ENCODE measurements at places on chromosomes 12 and 14.

DNA sequence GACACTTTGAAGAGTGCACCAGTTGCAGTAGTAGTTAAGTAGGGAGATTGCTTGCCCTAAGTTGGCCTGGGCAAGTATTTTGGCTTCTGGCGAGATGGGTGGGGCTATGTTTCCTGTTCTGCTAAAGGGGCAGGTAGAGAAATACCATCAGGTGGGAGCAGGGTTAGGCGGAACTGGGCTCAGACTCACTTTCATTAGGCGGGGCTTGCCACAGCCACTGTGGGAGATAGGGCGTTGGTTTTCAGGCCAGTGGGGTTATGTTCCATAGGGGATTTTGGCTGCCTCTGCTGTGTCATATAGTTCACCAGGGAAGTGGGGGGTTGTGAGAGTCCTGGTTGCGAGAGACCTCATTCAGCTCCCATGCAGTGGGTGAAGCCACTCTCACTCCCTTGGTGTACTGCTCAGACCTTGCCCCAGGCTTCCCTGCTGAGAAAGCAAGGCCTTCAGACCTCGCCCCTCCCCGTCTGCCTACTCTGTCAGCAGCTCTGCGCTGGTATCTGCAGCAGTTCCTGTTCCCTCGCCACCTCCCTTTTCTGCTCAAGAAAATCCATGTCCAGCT, 43.3 kb downstream of the AEBP2 start:
- DNase-seq = no peak

GRCh38 chr14:94673781-94674231, 61.6 kb downstream of the SERPINA3 start:
- DNase-seq = no peak

DNA sequence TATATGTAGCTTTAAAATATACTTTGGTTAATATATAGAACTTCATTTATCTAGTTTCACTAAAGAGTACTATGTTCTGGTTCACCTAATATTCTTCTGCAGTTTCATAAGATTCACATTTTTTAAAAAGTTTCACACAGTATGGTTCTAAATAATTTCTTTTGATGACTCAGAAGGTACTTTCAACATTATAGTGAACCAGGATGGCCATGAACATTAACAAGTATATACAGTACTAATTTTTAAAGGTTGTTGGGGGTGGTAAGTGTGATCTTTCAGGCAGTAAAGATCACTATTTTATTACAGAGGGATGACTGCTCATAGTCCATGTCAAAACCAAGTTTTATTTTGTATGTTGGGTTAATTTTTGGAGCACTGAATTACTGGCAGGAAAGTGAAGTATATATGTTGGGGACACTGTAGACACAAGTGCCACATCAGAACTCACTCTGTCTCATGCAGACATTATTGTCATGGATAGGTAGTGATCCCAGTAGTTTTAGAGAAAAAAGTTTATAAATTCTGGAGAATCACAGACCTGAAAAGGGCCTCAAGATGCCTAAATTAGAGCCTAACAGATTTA, 60.0 kb downstream of the DCAF5 start:
- DNase-seq = no peak

GRCh38 chr12:49823951-49824350, 4.3 kb downstream of the NCKAP5L start:
- no peak for DNase-seq

GRCh38 chr12:75754698-75755097, 243.3 kb upstream of the KRR1 start:
- DNase-seq = no peak

GRCh38 chr12:48712209-48712608, 4.3 kb downstream of the CCNT1 start:
- no peak for DNase-seq

DNA sequence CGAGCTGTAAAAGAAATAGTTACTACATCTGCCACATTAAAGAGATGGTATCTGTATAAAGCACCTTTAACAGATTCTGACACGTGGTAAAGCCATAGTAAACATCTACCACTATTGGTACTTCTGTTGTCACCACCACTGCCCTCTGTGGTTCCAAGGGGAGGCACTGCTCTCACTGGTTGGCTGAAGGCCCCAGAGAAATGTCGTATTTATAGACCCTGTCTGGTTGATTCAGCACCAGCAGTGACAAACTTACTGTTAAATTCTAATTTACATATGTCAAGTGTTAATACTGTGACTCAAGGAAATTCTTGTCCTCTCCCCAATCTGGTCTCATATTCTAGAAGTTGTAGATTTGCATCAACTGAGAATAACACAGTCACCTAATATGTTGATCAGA, 281.1 kb downstream of the ERC1 start:
- DNase-seq = no peak

GRCh38 chr14:101791919-101792572, 30.5 kb downstream of the PPP2R5C start:
- DNase-seq = peak; percentile 31

DNA sequence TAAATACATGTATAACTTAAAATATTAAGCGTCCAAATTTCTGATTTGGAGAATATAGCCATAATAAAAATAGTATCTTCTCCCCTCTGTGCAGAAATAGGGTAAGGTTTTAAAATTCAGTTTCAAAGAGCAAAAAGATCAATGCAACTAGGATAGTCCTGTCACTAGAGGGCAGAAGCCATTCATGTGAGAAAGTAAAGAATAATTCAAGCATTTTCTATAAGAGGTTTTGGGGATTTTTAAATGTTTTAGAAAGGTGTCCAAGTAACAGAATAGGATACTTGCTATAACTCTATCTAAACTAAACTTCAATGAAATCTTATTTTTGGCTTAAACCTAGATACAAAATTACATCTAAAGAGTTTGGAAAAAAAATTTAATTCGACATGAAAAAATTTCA, 50.3 kb downstream of the ADAMTS20 start:
- peak; percentile 8 for DNase-seq

GRCh38 chr12:82474798-82475184, 116.5 kb downstream of the METTL25 start:
- DNase-seq = no peak

DNA sequence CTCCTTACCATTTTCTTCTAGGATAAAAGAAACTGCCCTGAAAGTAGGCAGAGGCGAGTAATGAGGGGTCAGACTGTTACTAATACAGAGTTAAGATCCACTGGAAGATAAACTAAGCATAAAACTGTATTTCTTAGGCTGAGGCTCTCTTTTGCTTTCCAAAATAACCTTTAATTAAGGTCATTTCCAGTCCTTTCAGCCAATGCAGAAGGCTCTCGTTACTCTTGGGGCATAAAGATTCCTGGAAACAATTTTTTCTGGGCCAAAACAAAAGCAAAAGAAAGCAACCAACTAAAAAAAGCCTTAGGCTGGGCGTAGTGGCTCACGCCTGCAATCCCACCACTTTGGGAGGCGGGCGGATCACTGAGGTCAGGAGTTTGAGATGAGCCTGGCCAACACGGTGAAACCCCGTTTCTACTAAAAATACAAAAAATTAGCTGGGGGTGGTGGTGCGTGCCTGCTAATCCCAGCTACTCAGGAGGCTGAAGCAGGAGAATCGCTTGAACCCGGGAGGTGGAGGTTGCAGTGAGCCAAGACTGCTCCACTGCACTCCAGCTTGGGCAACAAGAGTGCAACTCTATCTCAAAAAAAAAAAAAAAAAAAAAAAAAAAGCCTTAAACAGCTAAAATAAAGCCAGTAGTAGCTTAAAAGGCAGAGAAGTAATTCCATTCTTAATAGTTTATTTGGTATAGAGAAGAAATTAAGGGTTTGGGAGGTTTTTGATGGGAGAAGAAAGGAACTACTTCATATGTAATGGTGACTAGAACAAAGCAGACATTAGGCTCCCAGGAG, 68.9 kb upstream of the STAC3 start:
- no peak for DNase-seq

DNA sequence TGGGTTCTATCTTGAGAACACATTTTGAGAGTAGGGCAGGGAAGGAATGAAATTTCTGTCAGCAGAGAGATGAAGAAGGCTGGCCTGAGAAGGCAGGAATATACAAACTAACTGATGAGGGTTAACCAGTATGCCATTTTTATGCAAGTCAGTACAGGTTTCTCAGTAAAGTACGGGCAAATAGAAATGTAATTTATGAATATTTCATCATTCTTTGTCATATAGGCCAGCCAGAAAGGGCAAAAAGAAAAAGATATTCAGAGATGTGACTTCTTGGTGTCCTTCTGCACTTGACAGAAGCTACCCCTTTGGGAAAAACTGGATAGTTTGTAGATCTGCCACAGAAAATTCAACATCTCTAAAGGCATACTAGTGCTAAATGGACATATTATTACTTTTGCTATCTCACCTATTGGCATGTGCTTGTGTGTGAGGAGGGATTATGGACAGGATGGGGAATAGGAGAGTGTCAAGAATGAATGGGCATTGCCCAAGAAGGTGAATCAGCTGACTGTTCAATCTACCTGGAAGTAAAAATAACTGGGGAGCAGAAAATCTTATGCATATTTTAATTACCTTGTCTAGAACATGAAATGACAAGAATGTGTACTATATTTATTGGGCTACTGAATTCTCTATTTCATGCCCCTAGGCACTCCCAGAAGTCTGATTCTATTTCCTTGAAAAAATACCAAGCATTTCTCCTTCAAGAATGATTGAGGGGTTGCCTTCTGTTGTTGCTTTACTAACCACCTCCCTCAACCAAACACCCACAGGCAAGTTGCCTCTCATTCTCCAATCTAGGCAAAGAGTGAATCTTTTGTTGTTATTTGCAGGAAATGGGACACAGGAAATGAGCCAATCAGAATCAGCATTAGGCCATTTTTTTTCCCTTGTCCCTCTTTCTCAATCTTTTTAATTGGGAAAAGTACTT, 175.1 kb upstream of the SLC38A2 start:
- DNase-seq = no peak

DNA sequence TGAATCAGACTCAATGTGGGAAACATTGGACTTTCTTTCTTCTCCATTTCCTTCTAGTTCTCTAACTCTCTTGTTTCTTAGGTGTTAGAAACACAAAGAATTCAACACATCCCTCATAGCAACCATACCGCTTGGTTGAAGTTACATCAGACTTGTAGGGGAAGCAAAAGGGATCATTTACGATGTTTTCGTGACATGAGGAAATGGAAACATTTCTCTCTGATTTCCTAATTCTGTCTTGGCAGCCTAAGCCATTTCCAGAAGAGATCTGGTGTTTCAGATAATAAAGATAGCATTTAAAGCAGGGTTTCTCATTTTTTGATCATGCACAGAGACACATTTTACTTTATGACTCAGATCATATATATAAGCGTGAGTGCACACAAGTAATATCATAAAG, 202.0 kb downstream of the TMEM132C start:
- no peak for DNase-seq

DNA sequence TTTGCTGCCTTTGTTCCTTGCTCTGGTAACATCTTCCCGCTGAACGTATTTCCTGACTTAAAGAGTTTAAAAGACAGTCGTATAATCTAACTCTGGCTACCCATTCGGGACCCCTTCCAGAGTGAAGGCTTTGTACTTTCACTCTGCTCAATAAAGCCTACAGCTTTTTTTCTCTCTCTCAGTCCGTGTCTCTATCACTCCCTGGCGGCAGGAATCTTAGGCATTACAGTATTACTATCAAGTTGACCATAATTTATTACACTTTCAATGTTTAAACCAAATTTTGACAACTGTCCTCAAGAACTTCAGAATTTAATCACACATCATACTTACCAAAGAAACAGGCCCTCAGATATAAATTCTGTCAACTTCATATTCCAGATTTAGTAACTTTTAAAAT, 967.9 kb downstream of the FSCB start:
- DNase-seq = no peak

GRCh38 chr12:116125956-116126566, 151.4 kb downstream of the MED13L start:
- DNase-seq = no peak

DNA sequence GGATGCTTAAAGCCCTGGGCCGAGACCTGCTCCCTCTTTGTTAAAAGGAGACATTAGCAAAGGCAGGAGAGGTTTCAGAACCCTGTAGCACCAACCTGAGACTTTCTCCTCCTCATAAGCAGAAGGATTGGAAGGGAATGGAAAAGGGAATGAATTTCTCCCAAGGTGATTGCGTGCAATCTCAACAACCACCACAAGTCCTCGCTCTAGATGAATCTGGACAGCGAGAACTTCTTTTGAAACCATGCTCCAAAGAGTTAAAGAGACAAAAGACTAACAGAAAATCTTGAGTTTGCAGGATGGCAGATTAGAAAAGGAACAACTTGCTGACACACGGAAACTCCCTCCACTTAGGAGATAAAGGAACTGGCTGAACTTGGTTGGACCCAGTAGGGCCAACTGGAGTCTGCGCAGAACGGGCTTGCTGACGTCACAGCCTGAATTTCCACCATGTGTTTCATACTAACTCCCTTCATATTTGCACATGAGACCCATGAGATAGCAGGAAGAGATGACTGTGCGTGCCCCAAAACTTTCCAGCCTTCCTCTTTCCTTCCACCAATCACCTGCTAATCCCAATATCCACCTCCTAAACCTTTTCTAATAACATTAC, 137.0 kb downstream of the PTPN11 start:
- no peak for DNase-seq

DNA sequence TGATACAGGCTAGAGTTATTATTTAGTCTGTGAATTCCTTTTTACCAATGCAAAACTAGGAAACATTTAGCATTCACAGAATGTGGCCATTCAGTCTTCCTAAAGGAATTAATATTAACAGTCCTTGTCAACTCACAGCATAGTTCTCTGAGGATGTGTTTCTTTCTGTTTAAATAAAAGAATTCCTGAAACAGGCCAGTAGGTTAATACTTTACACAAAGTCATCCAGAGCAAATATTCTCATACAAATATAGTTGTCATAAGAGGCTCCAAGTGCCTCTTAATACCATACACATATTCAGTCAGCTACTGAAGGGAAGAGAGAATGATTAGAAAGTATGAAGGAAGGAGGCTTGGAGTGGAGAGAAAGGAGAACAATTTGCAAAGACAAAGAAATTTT, 120.1 kb downstream of the LMNTD1 start:
- DNase-seq = no peak

- peak; percentile 73 for DNase-seq
These were observed 34.0 kb downstream of the CIT start for GRCh38 chr12:119843100-119843499.

GRCh38 chr12:14367040-14367661, 1.7 kb downstream of the ATF7IP start:
- DNase-seq = peak; percentile 20

DNA sequence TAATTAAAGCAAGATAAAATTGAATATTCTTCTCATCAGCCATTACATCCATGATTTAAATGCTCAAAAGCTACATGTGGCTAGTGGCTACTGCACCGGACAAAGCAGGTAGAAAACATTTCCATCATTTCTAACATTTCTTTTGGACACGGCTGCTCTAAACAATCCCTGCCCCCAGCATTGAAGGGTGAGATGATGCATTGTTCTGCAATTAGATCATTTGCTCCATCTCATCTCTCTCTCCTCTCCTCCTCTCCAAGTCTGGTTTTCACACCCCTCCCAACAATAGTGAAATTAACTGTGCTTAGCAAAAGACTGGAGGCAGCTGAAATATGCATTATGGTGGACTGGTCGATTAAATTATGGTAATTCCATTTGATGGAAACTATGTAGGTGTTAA, 288.5 kb downstream of the KSR2 start:
- DNase-seq = no peak

GRCh38 chr12:132561427-132562156, 48.8 kb downstream of the LRCOL1 start:
- no peak for DNase-seq

Measured in astrocyte of the cerebellum (primary cell).